NCI-H510A (cell line): ENCODE measurements at places on chromosomes 7 and 10.

- DNase-seq: no peak
Observed at GRCh38 chr10:126314863-126315493, 73.3 kb downstream of the ADAM12 start.

- no peak for DNase-seq
Observed at GRCh38 chr7:51198654-51199053, 118.0 kb downstream of the COBL start.

DNA sequence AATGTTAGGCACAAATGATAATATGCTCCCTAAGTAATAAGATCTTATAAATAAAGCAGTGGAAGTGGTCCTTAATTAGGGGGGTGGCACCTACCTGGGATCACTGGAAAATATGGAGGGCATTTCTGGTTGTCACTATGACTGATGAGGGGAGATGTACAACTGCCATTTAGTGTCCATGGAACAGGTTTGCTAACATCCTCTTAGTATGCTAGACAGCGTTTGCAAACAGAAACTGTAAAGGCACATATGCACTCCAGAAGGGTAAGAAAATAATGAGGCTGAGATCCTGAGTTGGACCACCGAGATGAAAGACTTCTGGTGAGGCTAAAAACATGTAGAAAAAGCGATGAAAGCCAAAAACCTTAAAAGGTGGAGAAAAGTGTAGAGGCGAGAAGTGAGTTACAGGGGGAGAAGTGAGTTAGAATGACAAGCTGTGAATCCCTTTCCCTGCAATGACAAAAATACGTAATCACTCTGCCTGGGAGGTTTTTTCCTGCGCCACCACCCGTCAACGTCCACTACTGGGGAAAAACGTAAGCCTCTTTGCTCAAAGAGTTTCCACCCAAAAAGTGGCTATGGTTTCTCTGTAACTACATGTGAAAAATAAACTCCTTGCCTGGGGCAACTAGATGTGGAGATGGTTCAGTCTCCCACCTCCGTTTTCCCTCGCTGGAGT, 767 bp downstream of the KRIT1 start:
- DNase-seq: no peak

DNA sequence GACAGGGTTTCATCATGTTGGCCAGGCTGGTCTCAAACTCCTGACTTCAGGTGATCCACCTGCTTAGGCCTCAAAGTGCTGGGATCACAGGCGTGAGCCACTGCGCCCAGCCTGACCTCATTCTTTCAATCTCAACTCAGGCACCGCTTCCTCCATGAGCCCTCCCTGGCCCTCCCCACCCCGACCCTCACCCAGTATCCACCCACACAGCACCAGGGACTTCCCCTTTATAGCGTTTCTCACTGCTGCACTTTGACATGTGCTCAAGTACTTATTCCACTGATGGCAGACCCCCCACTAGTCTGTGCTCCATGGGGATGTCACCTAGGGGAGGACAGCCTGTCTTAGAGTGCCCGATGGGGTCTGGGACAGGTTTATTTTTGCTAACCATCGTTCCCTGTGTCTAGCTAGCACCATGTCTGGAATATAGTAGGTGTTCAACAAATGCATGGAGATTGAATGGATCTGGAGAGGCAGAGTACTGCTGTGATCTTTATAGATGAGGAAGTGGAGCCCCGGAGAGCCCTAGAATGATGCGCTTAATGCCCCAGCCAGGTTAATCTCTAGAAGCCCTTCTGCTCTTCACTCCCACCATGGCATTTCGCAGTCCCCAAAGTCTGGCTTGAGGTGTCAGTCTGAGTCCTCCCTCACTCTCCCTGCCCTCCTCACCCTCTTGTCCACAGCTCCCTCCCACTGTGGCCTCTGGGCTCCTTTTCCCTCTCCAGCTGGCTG, 258.8 kb downstream of the RPS24 start:
- no peak for DNase-seq

DNA sequence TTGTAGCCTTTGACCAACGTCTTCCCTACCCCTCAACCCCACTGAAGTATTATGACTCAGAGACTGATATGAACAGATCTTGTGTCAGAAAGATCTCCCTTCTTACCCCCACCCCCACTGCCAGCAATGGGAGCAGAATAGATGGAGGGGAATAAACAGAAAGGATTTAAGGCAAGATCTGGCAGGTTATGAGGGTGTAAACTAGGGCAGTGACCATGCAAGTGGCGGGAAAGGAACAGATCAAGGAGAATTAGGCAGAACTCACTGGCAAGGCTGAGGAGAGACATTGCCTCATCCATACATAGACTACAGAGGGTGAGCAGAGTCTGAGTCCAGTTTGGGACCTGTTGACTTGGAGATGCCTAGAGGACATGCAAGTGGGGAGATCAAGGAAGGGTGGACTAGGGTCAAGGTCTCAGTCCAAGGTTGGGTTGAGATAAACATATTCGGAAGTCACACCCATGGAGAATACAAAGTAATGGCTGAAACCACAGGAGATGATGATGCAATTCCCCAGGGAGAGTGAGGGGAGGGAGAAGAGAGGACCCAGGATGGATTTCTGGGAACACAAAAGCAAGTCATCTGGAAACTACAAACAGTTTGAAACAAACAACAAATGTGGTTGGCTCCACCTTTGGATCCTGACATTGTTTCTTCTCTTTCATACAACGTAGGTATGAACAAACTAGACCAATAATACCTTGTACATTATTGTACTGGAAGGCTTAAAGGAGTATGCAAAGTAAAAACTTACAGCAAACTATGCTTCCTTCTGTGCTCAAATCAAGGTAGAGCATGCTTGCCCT, 44.9 kb upstream of the IL6 start:
- DNase-seq: no peak

GRCh38 chr7:94348142-94348541, 46.6 kb upstream of the COL1A2 start:
- DNase-seq: no peak

- DNase-seq: no peak
Observed at GRCh38 chr7:85924062-85924461, 719.6 kb upstream of the GRM3 start.

DNA sequence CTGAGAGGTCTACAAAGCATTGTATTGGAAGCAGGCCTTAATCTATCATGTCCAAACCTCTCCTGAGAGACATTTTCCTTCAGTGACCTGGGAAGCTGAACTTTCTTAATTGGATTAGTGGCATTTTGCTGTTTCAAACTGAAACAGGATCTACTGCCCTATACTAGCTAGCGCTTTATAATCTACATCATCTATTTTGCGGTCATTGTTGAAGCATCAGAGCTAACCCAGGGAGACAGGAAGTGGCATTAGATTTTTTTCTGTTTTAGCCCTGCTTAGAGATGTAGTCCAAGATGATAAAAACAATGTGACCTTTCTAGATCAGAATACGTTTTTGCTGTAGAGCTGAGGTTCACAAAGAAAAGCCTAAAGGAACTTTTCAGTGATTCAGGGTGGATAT, 147.4 kb upstream of the AGR3 start:
- DNase-seq: no peak

- DNase-seq: no peak
Observed at GRCh38 chr10:117533507-117534281, 8.9 kb upstream of the EMX2 start.

- no peak for DNase-seq
Observed at GRCh38 chr10:77328272-77328816, 309.3 kb downstream of the KCNMA1 start.

- no peak for DNase-seq
Observed at GRCh38 chr10:102804382-102805055, 32.7 kb downstream of the CYP17A1 start.

DNA sequence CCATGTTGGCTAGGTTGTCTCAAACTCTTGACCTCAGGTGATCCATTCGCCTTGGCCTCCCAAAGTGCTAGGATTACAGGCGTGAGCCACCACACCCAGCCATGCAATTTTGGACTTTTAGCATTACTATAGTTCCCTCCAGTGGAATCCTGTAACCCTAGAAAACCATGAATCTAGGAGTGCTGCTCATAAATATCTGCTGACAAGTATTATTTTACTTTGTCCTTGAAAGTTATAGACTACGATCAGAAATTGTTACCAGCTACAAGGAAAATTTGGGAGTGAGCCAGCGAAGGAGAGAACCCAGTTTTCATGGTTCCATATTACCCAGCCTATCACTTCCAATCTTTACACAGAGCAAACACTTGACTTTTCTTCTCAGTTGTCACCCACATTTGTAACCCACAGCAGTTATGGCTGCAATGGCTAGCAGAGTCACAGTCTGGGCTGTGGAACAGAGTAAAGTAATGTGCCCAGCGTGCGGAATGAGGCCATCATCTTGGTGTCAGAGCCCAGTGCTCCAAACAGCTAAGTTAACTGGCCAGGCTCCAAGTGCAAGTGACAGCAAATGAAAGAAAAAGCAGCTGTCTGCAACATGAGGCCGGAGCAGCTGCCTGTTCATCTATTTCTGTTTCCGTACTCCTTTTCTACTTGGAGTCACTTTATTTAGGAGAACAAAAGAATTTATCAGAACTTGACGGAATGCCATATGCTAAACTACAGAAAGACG, 29.9 kb downstream of the ZC3HC1 start:
- DNase-seq: no peak

GRCh38 chr10:63628526-63629362, 107.5 kb downstream of the REEP3 start:
- DNase-seq: peak; percentile 80

GRCh38 chr10:94383530-94383929, 18.8 kb upstream of the TBC1D12 start:
- DNase-seq: no peak

DNA sequence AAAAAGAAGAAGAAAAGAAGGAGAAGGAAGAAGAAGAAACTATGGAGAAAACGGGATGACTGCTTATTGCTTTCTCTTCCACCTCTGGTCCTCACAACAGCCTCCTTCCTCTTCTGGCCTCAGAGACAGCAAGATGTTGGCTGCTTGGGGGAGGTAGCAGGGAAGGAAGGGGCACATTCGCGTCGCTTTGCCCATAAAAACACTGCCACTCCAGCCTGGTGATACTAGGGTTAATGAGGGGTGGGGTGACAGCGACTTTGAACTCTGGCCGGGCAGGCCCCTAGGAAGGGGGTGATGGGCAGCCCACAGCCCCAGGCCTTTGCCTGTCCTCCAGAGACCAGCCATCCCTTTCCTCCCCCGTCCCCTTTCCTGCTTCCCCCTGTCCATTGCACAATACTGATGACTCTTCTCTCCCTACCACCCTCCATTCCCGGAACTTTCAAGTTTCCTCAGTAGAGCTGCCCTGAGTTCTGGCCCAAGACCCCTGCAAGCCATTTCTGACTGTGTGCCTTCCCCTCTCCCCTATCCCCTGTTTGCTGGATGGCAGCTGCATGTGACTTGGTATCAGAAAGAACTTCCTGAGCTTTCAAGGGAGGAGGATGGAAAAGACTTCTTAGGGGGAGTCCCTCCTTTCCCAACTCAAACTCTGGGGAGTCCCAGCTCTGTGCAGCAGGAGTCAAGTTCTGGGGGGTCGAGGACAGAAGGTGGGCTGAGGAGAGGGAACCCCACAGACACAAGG, 2.2 kb upstream of the CUEDC2 start:
- no peak for DNase-seq

DNA sequence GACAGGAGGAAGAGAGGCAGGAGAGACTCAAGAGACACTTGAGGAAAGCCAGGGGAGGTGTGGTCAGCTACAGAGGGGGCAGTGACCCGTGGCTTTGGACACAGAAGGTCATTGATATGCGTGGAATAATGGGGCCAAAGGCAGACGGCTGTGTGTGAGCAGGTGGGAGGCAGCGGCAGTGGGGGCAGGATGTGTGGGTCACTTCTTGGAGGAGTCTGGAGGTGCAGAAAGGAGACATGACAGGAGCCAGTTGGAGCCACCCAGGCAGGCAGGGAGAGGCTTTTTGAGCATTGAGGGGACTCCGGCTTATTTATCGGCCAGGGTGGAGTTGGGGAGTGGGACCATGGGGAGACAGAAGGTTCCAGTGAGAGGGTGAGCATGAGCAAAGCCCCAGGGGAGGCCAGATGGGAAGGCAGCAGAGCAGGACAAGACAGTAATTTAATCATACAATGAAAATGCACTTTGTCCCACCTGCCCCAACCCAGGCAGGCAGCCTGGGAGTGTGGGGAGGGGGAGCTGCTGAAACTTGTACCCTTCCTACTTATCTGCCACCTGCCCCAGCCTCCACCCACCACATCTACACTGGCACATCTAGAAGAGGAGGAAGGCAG, 5.0 kb downstream of the LDB3 start:
- no peak for DNase-seq

GRCh38 chr7:101861218-101861775, 43.9 kb downstream of the CUX1 start:
- DNase-seq: no peak

DNA sequence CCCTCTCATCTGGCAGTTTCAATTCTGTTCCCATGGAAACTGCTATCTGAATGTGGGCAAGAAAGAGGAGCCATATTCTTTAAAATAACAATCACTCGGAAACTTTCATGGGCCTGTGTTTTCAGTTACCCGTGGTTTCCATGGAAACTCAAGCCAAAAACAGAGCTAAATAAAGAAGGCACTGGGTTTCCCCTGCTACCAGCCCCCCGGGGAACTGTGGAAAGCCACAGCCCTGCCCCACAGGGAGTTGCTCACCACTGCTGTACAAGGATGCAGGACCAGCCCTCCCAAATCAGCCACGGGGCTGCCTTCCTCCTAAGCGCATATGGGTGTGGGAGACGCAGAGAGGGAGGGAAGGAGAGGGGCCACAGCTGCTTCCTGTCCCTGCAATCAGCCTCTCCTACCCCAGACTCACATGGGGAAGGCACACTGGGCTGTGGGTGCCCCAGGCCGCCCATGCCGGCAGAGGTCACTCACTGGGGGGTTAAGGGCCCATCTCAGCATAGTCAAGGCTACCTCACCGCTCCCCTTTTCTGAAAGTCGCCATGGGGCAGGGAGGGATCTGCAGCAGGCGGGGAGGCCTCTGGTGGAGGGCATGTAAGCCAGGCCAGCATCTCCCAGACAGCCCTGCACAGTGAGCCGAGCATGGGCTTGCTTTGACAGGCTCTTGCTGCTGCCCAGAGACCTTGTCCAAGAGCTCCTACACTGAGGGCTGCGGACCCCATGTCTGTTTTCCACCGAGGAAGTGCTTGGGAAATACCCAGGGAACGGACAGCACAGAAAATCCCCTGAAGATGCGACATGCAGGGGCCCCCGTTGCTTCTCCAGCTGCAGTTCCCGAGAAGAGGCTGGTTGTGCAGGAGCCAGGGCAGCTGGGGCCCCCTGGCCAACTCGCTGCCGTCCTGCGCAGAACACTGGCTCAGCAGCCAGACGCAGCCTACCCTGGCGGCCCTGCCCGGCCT, 157.3 kb upstream of the PPP2R2D start:
- no peak for DNase-seq

DNA sequence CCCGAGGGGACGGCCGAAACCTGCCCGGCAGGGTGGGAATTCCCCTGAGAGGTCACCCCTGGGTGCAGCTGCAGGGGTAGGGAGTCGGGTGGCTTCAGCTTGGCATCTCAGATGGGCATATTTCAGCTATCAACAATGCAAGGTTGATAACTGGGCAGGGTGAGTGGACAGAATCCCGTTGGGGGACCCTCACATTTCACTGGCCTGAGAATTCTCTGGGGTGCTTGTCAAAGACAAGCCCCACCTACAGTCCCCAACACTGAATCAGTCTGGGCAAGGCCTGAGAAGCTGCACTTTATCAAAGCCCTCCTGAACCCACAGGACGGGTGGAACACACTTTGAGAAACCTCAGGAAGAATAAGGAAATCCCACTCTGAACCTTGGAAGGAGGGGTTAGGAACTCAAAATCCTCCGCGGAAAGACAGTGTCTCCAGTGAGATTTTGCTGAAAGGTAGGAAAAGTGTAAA, 3.1 kb downstream of the RGS10 start:
- no peak for DNase-seq

- DNase-seq: no peak
Observed at GRCh38 chr10:124244256-124244877, 151.0 kb upstream of the CHST15 start.

- DNase-seq: no peak
Observed at GRCh38 chr7:46356371-46356770, 435.3 kb upstream of the IGFBP3 start.
